ENCODE measurements at places on chromosomes 6 and 20. TPM values are rescaled to one million over a fixed set of nuclear protein-coding genes. Genes with fewer than 3 reads are reported as not detected.

SASH1 gene
- total RNA-seq, result 6.2 TPM

BPIFA1 gene
- total RNA-seq, result not detected

RNF144B gene
- 10.5 TPM for total RNA-seq

LGSN gene
- not detected for total RNA-seq

NRSN1 gene
- total RNA-seq, result not detected

SLC2A10 gene
- total RNA-seq, result 0.79 TPM

SEMG1 gene
- total RNA-seq, result not detected

SIRPB1 gene
- 5.3 TPM for total RNA-seq

KHDC1 gene
- total RNA-seq, result 1.8 TPM

CDYL gene
- total RNA-seq, result 83.8 TPM

FAM210B gene
- total RNA-seq, result 8.8 TPM

Data from natural killer cell (primary cell).